CD4-positive, alpha-beta memory T cell (primary cell): ENCODE measurements at places on chromosomes 12 and 14.

- no peak for DNase-seq
These were observed 124.1 kb downstream of the PAPOLA start for GRCh38 chr14:96626121-96626768.

DNA sequence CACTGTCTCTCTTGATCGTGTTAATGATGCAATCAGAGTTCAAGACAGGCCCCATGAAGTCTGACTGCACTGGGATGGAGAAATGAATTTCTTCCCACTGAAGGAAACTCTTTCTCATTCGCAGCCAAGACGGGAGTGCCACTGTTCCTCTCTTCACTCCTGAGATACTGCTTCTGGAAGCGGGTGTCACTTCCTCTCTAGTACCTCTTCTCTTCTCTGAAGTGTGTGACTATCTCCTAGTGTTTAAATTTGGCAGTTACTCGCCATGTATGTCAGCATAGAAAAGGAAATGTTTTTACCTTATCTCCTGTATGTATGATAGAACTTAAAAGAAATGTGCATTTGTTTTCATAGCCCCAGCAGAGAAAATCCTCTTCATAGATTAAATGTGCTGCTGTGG, 215.2 kb downstream of the ANO6 start:
- no peak for DNase-seq

DNA sequence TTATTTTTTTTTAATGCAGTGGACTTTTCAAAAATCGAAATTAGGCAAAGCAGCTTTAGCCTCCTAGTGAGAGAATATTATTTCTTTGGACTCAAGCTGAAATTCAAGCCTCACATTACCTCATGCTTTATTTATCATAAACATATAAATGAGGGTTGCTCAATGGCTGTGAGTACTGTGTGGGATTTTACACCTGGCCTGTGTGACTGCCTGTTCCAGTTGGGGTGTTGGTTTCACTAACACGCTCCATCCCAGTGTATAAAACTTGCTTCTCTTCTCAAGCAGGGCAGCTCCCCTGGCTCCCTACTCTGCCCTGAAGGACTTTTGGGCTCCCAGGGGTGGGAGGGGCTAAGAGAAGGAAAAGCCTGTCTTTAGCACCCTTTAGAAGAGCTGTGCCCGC, 15.0 kb downstream of the ANKLE2 start:
- no peak for DNase-seq

DNA sequence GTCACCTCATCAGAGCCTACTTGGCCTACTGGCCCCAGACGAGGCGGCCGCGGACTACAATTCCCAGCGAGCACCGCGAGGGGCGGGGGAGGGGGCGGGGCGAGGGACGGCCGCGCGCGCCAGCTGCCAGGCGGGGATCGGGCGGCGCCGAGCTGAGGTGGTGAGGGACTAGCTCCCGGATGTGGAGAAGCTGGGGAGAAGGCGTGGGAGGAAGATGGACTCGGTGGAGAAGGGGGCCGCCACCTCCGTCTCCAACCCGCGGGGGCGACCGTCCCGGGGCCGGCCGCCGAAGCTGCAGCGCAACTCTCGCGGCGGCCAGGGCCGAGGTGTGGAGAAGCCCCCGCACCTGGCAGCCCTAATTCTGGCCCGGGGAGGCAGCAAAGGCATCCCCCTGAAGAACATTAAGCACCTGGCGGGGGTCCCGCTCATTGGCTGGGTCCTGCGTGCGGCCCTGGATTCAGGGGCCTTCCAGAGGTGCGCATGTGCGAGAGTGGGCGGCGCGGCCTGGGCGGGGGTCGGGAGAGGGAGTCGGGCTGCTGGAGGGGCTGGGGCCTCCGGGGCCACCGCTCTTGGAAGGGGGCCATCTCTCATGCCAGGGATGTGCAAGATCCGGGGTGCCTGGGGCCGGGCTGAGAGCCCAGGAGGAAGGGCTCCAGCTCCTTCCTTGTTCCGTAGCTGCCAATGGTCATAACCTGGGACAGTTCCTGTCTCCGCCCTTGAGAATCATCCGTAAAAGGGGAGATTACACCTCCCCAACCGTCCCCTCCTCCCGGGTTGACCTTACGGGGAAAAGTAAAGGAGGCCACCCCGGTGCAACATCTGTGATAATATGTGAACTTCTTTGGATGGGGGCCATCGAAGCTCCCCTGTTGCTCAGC, at the start of gene CMAS:
TSS of gene CMAS (plus strand) at position 129 of the 878 bp plus-strand sequence. CDS start at position 215, 86 bp downstream.
- peak; percentile 68 for DNase-seq

GRCh38 chr12:70907412-70907811, 13.1 kb downstream of the PTPRR start:
- no peak for DNase-seq

DNA sequence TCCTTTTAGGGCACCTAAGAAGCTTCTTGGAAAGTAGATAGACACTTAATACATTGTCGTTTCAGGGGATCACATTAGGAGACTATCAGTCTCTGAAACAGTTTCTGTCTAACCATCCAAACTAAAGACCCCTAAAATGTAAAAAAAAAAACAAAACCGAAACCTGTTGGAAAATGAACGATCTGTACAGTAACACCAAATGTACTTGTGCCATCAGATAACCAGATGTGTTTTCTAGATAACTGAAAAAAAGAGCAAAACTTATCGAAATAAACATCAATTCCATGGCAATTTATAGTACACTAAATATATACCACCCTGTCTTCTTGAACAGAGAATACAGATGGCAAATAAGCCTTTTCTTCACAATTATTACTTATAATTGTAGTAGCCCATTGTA, 2.1 kb downstream of the LDHB start:
- no peak for DNase-seq

- DNase-seq, result no peak
These were observed 274.5 kb downstream of the DACT1 start for GRCh38 chr14:58912287-58912686.

- DNase-seq, result no peak
These were observed 60.8 kb downstream of the NDUFA12 start for GRCh38 chr12:94942663-94943062.

DNA sequence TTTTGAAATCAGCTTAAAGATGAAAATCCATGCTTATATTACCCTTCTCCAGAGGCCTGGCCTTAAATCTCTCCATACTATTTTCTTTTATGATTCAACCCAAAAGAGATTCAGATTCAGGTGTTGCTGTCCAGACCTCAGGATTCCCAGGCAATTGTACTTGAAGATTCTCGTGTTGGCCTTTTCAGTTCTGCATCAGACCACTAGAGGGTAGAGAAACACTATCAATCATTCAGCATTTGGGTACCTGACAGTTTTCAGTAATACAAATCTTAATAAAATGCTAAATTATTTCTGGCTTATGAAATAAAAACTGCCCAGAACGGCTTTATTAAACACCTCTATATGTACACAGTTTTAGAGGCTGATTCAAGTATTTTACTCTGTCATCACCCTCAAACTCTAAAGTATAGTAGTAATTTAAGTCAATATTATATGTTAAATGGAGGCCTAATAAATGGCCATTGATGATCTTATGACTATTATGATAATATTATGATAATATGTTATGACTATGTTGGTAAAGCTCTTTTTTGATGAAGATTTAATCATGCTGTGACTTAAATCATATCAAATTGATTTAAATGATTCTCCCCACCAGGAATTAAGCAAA, 301.1 kb downstream of the DUSP6 start:
- DNase-seq, result peak; percentile 55

- peak; percentile 23 for DNase-seq
These were observed 26.4 kb upstream of the RASSF3 start for GRCh38 chr12:64583771-64584421.

- no peak for DNase-seq
These were observed 58.0 kb downstream of the MIA2 start for GRCh38 chr14:39291701-39292100.

DNA sequence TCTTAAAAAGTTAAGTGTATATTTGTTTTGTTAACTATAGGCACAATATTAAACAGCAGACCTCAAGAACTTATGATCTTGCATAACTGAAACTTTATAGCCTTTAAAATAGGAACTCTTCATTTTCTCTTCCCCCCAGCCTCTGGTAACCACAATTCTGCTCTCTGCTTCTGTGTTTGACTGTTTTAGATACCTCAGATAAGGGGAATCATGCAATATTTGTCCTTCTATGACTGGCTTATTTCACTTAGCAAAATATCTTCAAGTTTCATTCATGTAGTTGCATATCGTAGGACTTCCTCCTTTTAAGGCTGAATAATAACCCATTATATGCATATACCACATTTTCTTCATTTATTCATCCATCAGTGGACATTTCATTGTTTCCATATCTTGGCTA, 131.3 kb downstream of the PTPRO start:
- DNase-seq, result no peak

GRCh38 chr14:98138666-98139065, 1133.3 kb downstream of the BCL11B start:
- DNase-seq, result peak; percentile 77

DNA sequence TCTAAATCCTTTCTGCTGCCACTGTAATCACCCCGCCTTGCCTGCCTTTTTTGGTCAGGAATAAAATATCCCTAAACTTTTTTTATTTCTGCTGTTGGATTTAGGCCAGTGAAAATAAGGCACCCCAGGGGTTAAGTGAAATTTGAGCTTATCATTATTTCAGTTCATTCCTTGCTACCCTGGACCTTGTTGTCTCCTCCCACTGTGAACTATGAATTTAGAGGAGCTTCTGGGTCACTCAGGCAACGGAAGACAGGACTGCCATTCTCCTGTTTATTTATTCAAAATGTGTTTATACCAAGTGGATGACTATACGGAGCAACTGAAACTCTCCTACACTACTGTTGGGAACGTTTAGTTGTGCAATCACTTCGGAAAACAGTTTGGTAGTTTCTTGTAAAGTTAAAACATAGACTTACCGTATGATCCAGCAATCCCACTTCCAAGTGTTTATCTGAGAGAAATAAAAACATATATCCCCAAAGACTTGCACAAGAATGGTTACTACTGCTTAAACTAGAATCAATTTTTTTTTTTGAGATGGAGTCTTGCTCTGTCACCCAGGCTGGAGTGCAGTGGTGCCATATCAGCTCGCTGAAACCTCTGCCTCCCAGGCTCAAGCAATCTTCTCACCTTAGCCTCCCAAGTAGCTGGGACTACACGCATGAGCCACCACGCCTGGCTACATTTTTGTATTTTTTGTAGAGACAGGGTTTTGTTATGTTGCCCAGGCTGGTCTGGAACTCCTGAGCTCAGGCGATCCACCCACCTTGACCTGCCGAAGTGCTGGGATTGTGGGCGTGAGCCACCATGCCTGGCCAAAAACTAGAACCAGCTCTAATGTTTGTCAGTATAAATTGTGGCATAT, 2.3 kb upstream of the TRAFD1 start:
- no peak for DNase-seq

GRCh38 chr12:124525455-124525854, 42.0 kb downstream of the NCOR2 start:
- DNase-seq, result no peak

DNA sequence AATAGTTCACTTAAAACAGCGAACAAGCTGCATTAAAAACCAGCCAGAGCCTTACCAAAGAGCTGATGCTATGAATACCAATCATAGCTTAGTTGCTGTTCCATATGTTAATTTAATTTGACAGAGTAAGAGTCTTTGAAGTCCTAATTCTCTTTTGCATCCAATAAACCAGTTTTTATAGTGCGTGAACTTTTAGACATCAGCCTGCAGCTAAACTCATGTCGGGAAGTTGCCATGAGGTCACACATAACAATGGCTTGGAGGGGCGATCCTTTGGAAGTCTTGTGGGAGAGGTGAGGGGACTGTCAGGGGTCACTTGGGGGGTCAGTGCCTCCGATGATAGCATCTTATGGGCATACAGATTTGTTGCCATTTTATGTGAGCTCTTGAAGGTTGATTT, 81.7 kb downstream of the HMGA2 start:
- no peak for DNase-seq

GRCh38 chr12:54701940-54702592, 53.9 kb upstream of the DCD start:
- peak; percentile 55 for DNase-seq

DNA sequence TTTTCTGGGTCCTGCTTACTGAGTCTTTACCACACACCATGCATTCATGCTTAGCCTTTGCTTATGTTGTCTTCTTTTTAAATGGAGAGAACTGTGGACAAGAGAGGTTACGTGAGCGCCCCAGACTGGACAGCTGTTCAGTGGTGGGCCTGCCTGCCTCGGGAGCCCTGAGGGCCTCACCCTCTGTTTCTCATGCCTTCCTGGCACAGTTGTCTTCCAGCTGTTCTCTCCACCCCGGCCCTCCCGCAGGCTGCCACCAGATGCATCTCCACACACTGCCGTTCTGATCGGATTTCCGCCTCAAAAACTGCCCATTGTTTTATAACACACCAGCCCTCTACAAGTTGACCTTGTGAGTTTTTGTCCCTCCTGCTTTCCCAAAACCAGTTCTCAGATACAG, 100.8 kb downstream of the SAMD4A start:
- no peak for DNase-seq
